ENCODE measurements at places on chromosomes 11 and 22.

DNA sequence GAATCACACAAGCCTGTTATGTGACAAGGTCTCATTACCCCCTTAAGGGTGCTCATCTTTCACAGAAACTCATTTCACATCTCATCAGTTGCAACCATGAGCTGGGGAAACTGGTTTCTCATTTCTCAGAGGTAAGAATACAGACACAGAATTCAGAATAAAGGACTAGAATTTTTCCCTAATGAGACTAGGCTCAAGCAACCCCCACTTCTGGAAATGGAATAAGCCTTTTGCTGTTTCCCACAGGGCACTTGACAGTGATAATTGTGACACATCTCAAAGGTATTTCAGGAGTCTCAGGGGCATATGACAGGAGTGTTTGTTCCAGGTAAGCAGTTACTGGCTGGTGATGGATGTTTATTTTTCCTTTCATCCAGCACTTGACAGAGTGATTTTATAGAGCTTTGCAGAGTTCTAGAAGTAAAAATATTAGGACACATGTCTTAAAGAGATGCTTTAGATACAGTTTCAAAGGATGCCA, 112.9 kb upstream of the DDI1 start:
- peak; percentile 88 for DNase-seq

- peak; percentile 46 for DNase-seq
These were observed 16.1 kb upstream of the RELT start for GRCh38 chr11:73359930-73360742.

- DNase-seq, result peak; percentile 12
These were observed 180.5 kb downstream of the IGLL1 start for GRCh38 chr22:23399367-23400285.

GRCh38 chr22:28798810-28799605, 1.4 kb downstream of the XBP1 start:
- peak; percentile 95 for DNase-seq

GRCh38 chr22:50192436-50193204, 6.9 kb downstream of the TRABD start:
- DNase-seq, result no peak

DNA sequence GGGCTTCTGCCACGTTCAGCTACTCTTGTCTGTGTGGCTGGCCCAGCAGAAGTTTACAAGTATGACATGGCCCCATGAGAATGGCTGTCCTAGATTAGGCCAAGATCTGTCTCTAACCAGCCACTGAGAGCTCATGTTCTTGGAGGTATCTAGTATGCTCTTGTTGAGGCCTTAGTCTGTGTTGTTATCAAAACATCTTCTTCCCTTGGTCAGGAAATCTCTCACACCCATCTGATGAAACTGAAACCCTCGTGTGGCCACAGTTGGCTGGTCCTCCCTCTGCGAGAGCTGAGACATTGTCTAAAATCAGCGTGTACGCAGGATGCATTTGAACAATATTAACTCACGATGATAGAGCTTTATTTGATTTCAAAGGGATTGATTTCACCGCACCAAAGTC, 109.0 kb upstream of the NNMT start:
- no peak for DNase-seq

DNA sequence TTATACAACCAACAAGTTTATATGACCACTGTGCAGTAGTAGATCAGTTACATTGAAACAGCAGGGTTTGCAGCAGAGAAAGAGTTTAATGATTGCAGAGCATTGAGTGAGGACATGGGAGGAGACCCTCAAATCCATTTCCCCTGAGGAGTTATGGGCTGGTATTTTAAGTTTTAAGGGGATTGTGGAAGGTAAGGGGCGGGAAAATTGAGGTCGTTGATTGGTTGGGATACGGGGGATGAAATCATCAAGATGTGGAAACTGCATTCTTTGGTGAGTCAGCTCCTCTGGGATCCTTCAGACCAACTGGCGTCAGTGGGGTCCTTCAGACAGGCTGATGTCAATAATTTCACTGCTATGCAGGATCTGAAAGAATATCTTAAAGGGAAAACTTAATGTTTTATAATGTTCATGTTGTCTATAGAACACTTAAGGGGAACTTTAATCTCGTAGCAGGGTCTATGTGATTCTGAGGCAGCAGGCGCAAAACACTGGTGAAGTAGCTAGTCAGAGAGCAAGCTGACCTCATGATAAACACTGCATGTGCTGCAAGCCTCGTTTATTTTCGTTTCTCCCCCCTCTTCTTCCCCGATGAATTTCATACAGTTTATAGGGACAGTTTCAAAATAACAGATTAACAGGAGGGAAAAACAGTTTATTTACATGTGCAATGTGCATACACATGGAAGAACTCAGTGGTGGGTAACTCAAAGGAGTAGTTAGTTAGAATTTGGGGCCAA, 17.4 kb upstream of the BACE1-AS start:
- DNase-seq, result peak; percentile 97

DNA sequence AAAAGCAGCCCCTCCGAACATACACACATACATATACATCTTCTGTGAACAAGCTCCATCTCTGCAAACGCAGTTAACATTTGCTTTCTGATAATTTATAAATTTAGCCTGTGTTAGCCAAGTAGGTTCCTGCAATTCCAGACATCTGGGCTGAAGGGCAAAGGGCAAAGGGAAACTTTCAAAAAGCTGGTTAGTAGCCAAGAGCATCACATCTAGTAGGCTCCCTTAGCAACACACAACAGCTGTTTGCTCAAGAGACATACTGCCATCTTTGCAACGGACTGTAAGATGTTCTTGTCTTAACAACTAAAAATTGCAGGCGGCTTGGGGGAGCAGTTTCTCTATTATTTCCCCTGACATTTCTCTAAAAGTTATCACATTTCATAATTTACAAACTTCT, 134.9 kb downstream of the RBFOX2 start:
- no peak for DNase-seq

DNA sequence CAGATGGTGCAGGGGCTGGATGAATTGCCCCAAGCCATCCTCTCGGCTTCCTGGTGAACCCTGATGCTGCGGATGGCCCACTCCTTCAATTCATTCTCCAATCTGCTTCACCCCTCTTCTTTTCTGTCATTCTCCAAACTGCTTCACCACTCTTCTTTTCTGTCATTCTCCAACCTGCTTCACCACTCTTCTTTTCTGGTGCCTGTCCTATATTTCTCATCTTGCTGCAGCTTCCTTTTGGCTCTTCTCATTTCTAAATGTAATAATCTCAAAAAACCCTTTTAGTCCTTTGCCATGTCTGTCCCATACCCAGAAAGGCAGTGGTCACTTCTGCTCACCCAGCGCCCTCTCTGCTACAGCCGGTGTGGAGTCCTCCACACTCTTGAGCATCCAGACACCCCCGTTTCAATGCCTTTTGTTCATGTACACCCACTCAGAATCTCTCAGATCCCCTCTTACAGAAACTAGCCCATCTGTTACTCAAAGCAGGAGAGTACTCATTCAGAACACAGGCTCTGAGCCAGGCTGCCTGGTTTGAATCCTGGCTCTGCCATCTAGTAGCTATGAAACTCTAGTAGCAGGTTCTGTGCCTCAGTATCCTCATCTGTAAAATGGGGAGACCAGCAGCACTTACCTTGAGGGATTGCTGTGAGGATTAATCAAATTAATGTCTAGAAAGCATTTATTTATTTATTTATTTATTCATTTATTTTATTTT, 14.9 kb downstream of the SERPIND1 start:
- DNase-seq, result no peak

GRCh38 chr11:19553683-19554333, 158.8 kb upstream of the NAV2 start:
- DNase-seq, result peak; percentile 68

DNA sequence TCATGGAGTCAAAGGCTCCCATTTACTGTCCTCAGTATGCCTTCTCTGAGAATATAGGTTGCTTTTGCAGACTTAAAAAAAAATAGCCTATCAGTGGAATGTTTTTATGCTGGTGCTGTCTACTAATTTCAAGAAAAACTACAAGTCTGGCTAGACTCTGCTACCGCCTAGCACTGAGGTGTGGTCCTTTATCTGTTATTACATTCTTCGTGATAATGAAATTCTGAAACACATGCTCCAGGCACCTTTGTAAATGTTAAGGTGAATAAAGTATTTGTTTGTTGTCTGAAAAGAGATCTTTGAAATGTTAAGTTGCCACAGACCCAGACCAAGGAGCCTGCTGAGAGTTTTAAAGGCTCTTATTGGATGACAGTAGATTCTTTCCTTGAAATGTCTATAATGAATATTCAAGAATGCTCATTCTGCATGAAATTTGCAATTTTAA, 95.3 kb downstream of the DBX1 start:
- no peak for DNase-seq

- peak; percentile 18 for DNase-seq
These were observed 31.7 kb downstream of the INSC start for GRCh38 chr11:15146271-15147003.

DNA sequence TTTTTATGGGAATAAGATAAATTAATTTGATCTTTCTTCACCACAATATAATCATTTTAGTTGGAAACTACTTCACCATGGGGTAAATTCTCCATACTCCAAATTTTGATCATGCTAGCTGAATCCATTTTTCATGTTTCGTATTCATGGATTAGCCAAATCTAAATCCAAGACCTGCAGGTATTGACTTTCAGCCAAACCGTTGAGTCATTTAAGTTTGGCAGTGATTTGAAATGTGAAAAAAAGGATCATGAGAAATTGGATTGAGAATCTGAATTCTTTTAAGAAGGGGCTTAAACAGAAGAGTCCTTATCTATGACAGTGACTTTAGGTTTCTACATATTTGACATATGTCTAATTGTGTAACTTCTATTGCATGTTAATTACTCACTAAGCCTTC, 5.3 kb downstream of the GAS2 start:
- DNase-seq, result peak; percentile 12

- DNase-seq, result no peak
These were observed 15.2 kb upstream of the TMPRSS4 start for GRCh38 chr11:118061586-118062125.

- no peak for DNase-seq
These were observed 31.9 kb downstream of the ANKK1 start for GRCh38 chr11:113419454-113420003.

- DNase-seq, result no peak
These were observed 12.9 kb upstream of the ADORA2A start for GRCh38 chr22:24414523-24414922.

- DNase-seq, result no peak
These were observed 3.9 kb downstream of the TUBA8 start for GRCh38 chr22:18114495-18114894.

DNA sequence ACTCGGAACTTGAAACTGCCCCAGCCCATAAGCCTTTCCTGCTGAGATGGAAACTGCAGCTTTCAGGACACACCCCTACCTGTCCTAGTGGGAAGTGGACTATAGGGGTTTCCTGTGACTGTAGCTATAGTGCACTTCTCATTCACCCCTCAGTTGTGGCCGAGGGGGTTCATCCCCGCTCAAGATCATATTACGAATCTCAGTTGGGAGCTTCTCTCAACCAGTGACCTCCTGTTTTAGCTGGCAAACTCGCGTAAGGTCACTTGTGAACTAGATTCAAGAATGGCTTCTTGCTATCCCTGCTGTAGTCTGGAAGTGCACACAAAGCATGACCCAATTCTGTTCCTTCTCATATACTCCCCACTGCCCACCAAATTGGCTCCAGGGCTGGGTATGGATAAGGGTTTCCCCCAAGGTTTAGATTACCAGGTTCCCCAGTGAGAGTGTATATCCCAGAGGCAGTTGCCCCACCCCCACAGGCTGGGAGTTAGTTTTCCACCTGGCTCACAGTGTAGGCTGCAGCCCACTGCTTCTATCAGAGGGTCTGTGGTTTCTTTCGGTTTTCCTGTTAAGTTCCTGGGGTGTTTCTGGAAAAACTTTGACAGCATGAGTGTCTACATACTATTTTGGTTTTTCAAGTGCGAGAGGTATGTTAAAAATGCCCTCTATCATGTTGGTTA, 812.9 kb downstream of the JRKL start:
- no peak for DNase-seq

DNA sequence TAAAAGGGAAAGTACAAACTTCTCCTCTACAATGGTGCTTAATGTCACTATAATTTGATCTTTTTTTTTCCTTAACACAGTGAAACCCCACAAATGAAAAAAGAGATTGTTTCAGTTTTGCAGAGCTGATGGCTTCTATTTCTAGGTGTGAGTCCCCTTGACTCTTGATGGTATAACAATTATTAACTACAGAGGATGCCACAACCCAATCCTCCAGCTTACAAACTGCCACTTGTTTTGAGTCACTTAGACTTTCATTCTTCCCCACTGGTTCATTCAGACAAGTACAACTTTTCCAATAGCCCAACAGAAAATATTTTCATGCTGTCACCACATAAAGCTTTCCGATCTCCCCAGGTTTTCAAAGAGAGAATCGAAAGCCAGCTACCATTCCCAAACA, 812.2 kb downstream of the LRRC4C start:
- no peak for DNase-seq

DNA sequence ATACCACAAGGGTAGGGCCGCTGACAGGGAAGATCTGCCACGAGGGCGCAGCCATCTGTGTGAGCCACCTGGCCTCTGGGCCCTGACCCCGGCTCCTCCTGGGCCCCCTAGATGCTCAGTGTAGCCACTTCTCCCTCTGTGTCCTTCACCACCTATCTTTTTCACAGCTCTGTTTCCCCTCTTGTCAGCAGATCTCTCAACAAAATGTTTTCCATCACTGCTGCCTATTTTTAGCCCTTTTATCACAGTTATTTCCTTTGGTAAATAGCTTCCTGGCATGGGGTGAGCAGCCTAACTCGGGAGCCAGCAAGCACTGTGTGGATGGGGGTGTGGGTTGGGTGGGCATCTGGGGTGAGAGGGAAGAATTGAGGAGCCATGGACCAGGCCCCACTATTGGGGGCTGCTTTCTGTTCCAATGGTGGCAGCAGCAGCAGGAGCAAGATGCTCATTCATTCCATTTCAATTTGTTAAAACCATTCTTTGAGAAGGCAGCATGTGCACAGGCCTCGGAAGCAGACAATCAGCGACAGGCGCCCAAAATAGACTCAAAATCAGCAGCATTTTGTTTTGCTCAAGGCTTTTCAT, 135.2 kb upstream of the NAV2 start:
- peak; percentile 61 for DNase-seq

GRCh38 chr11:121418625-121419114, 33.4 kb upstream of the SORL1 start:
- DNase-seq, result no peak

DNA sequence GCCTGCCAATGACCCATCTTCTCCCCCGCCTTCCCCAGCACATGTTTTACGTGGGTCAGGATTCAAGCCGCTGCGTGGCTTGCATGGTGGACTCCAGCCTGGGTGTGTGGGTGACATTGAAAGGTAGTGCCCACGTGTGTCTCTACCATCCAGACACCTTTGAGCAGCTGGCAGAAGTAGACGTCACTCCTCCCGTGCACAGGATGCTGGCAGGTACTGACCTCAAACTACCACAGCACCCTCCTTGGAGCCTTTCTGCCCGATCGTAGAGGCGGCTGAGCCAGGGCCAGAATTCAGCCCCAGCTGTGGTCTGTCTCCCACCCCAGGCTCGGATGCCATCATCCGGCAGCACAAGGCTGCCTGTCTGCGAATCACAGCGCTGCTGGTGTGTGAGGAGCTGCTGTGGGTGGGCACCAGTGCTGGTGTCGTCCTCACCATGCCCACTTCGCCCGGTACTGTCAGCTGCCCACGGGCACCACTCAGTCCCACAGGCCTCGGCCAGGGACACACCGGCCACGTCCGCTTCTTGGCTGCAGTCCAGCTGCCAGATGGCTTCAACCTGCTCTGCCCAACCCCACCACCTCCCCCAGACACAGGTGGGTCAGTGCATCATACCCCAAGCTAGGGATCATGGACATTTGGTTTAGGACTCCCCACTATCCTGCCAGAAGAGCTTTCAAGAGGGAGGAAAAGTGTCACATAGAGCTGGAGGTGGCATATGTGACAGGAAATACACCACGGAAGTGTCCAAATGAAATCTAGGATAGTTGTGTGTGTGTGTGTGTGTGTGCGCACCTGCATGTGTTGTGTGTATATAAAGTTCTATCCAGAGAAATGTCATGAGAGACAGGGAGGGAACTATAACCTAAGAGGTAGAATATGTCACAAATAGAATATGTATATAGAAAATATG, 10.6 kb upstream of the RELT start:
- DNase-seq, result no peak
